Foreskin melanocyte (primary cell): ENCODE measurements at places on chromosomes 2 and 18.
A peak's percentile ranks its signal among the peaks of the same experiment; 100 is the strongest.

- no peak for DNase-seq
Observed at GRCh38 chr2:45786030-45786835, 134.8 kb downstream of the PRKCE start.

DNA sequence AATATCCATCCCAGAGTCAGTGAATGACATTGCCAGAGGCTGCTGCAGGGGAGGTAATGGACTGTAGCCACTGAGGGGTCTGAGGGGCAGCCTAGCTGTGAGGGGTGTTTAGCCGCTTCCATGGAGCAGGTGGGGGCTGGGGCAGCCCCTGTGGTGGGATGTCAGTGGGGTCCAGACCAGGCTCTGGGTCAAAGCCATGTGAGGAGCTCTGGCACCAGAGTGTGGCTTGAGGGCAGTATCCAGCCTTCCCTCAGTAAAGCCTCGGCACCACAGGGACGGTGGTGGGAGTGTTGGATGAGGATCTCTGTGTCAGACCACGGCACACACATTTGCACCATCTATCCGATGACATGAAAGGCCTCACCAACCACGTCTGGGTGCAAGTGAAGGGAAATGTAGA lies 85.0 kb downstream of the INHBB start:
- no peak for DNase-seq

- no peak for DNase-seq
Observed at GRCh38 chr2:171965238-171965637, 34.5 kb upstream of the METAP1D start.

DNA sequence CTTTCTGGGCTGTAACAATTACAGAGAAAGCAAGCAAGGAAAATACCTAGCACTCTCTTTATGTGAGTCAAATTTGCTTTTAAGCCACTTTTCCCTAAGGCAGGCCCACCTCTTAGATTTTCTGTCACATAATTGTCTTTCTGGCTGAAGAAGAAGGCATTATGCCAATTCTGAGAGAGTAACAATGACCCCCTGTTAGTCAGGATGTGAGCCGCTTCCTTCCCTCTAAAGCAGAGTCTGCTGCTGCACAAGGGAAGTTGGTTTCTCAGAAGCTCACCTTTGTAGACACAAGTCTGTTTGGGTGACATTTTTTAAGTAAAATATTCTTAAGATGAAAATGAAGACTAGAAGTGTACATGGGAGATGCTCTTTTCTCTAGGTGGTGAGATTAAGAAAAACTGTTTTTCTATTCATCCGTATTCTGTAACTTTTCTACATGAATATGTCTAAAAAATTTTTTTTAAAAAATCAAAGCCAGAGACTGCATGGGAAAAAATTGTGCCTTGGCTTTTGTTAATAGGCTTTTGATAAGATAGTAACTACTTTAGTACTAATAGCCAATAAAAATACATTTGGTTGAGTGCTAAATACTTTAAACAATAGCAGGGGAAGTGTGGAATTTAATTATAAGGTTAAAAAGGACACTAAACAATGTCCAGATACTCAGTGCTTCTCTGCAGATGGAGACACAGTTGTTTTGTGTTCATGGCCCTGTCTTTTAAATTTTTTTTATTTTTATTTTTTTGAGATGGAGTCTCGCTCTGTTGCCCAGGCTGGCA lies 33.4 kb upstream of the VPS54 start:
- DNase-seq: peak; percentile 47

DNA sequence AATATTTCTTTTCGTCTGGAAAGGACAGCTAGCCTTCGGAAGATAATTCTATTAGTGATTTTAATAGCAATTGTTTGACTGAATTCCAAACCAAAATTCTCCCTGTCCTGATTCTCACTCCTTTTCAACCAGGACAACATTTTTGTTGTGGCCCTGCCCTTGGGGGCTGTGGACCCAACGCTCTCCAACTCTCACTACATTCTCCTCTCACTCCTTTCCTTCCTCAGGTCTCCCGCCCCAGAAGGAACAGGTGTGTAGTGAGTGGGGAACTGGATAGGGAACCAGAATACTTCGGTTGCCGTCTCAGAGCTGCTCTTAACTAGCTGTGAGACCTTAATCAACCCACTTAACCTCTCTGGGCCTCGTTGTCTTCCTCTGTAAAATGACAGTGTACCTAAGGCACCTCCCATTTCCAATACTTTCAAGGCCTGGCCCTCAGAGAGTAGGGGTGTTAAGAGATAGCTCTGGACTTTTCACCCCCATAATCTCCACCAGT lies 638 bp upstream of the ADD2 start:
- DNase-seq: no peak

GRCh38 chr2:237670641-237671040 lies 43.3 kb downstream of the LRRFIP1 start:
- DNase-seq: no peak

GRCh38 chr2:147933931-147934330 lies 86.6 kb downstream of the ORC4 start:
- no peak for DNase-seq
